CD4-positive, alpha-beta T cell treated with Interleukin-4 for 4 hours (primary cell): ENCODE measurements at places on chromosomes 1 and 21.
A peak's percentile ranks its signal among the peaks of the same experiment; 100 is the strongest.

DNA sequence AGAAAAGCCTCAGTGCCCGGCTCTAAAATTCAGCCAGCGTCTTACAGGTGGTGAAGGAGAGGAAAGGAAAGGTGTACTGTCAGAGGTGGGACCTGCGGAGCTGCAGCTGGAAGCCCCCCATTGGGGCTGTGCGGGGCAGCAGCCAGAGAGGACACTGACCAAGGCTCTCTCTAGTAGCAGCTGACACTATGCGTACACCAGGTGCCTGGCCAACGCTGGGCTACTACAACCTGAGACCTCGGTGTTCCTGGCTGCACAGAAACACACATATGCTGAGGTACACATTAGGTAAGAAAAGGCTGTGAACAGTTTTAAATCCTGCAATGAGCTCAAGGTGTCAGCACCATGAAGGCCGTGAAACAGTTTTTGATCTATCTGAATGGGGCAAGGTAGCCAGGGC, 55.5 kb upstream of the EDN2 start:
- no peak for DNase-seq

- no peak for DNase-seq
Measured at GRCh38 chr1:169072945-169073725, 33.4 kb upstream of the ATP1B1 start.

DNA sequence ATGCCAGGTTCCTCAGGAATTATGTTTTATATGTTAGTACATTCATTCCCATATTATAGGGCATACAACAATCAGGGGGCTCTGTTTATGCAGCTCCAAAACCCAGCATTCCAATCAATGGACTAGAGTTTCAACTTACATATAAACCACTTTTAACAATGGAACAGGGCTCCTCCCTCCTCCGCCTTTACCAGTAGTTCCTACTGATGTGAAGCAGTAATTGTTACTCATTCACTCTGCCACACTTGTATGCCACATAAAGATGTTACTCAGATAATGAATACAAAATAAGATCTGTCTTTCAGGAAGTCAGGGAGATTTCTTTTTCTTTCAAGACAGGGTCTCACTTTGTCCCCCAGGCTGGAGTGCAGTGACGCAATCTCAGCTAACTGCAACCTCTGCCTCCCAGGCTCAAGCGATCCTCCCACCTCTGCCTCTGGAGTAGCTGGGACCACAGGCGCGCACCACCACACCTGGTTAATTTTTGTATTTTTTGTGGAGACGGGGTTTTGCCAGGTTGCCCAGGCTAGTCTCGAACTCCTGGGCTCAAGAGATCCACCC, 17.1 kb downstream of the ZNF281 start:
- no peak for DNase-seq

DNA sequence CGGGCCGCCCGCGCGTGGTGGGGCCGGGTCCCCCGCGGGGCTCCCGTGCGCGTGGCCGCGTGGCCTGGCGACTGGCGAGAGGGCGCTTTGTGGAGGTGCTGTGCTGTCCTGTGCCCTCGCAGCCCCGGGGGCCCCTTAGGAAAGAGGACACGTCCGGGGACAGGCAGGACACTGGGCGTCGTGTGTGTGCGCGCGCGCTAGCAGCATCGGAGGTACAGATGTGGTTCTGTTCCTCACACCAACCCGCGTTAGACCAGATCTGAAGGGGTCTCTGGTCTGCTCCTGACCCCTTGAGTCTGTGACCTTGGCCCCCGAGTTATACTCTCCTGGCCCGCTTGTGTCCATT, 489 bp downstream of the ACTN2 start:
- no peak for DNase-seq

DNA sequence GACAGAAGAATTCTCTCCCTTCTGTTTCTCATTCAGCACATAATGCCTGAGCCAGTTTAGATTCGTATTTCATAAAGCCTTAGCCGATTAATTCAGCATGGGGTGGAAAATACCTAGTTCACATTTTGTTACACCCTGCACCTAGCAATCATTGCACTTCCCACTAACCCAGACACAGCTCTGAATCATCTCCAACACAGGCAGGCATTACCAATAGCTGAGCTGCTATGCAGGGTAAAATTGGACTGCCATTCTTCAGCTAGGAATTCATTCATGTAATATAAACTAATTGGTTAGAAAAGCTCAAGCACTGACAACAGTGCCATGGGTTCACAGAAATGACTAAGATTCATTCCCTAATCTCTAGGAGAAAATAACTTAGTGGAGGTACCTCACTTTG, 26.9 kb upstream of the NKAIN1 start:
- no peak for DNase-seq

- DNase-seq, result no peak
Measured at GRCh38 chr1:239058190-239058589, 328.2 kb upstream of the CHRM3 start.

- peak; percentile 22 for DNase-seq
Measured at GRCh38 chr1:98749152-98749756, 87.7 kb downstream of the SNX7 start.

GRCh38 chr1:116873680-116874271, 35.9 kb upstream of the PTGFRN start:
- DNase-seq, result no peak

DNA sequence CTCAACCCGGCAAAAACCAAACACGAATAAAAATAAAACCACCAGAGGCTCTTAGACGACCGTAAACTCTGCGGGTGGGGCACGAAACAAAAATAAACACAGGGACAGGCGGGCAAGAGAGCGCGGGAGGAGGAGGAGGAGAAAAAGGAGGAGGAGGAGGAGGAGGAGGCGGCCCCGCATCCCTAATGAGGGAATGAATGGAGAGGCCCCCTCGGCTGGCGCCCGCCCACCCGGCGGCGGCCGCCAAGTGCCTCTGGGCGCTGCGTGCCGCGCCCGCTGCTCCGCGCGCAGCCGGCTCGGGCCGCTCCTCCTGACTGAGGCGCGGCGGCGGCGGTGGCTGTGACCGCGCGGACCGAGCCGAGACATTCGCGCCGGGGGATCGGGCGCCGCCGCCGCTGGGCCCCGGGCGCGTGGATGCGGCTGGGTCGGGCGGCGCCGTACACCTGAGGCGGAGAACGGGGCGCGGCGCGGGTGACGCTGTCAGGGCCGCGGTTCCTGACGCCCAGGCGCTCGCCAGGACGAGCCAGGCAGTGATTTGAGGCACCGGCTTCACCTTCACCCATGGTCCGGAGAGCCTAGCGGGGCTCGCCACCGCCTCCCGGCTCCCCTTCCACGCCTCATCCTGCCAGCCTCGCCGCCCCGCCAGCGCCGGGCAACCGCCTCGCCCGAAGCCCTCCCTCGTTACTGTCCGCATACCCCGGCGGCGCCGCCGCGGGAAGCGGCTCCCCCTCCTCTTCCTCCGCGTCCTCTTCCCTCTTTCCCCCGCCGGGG, at the start of gene MARK1:
MARK1 (plus strand) TSS at position 229 of the 771 bp plus-strand sequence. CDS start 687 bp downstream, outside the sequence.
- no peak for DNase-seq

DNA sequence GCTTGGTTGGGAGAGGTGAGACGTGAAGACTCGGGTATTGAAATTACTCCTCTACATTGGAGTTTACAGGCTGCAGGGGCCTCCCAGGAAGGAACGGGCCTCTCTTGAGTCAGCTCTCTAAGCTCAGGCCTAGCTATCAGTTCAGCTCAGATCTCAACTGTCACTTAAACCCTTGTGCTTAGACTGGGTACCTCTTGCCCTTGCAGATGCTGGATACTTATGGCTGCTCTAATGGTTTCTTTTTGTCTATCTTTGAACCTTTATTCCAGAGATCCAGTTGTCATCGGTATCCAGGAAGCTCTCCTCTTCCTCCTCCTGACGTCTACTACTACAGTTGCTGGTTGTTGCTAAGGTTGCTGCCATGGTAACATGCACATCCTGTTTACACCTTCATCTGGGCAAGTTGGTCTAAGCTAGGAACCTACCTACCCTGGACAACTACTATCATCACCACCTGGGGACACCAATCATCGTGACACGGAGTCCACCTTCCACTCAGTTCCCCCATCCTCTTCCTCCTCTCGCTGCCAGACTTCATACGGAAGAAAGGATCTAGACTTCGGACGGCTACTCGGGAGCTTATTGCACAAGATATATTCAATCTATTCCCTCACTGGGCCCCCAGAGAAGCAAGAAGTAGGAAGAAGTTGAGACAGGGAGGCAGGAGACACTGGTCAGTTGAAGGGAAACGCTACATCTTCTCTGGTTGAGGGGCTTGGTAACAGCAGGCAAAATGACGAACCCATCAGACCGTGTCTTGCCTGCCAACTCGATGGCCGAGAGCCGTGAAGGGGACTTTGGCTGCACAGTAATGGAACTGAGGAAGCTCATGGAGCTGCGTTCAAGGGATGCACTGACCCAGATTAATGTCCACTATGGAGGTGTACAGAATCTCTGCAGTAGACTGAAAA, 56.1 kb downstream of the ATP2B4 start:
- peak; percentile 89 for DNase-seq

DNA sequence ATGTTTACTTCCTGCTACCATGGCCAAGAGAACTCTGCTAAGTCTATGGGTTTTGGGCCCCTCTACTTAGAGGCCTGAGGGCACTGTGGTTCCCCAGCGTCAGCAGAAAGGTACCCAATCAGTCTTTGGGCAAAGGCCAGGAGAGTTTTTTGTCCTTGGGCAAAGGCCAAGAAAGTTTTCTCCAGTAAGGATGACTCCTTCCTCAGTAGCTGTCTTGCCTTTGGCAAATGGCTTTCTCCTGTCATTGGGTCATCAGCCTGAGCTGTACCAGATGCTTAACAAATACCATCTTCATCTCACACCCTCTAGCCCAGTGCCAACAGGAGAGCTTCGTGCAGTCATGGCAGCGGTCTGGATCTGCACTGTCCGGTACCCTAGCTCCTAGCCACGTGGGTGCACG, 199.3 kb upstream of the TMEM51 start:
- DNase-seq, result no peak

DNA sequence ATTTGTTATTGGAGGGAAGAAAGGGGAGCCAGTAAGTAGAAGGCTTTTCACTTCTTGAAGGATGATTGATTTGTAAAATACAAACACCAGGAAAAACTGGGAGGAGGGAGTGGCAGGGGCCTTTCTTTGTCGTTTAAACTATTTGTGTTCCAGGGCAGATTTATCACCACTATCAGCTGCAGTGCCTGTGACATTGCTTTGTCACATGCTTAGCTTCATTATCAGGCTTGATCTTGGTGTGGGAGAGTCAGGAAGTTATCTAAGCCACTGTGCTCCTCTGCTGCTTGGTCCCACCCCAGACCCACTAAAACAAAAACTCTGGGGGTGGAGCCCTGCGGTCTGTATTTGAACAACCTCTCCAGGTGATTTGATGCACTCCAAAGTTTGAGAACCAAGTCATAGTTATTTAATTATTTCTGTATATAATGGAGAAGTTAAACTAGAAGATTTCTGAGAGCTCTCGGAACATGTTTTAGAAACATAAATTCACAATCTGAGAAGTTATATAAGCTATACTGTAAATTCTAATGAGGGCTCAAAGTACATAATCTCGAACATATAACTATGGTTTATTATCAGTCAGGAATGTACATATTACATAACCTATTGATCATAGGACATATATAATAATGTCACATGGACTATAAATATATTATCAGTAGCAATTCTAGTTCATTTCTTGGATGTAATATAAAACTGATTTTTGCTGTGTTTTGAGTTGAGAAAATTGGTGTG, 87.9 kb downstream of the CDC14A start:
- peak; percentile 93 for DNase-seq

GRCh38 chr1:207304710-207305488, 16.6 kb upstream of the CD55 start:
- DNase-seq, result no peak

DNA sequence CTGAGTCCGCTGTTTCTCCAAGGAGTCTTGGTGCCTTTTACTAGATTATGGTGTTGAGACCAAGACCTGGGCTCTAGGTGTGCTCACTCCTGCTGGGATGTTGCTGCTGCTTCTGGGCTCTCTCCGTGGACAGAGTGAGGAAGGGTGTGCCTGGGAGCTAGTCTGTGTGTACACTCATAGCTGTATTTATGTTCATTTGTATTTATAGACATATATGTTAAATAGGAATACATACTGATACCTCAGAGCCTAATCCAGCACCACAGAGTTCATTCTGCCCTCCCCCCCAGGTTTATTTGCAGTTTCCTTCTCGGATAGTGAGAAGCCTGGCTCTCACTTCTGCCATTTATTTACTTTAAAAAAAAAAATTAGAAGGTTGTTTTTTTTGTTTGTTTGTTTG, 12.6 kb downstream of the PCNT start:
- no peak for DNase-seq

DNA sequence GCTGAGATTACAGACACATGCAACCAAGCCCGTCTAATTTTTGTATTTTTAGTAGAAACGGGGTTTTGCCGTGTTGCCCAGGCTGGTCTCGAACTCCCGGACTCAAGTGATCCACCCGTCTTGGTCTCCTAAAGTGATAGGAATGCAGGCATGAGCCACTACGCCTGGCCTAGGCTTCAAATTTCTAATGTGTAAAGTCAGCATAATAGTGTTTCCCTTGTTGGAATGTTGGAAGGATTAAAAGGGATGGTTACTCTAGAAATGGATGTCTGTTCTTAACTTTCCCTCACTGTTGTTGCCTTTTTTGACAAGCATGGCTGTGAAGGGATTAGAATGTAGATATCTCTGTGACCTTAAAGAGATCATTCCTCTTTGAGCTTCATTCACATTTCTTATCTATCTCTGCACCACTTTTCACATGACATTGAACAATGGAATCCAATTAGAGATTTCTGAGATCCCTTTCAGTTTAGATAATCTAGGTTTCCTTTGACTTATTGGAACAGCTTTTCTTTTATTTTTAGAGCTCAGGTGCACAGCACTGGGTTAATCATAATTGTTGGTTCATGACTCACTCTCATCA, 33.7 kb downstream of the NFASC start:
- DNase-seq, result no peak

- no peak for DNase-seq
Measured at GRCh38 chr1:24724345-24725208, 20.7 kb upstream of the CLIC4 start.
